ENCODE measurements at places on chromosomes 5 and 9.

- DNase-seq, result no peak
Observed at GRCh38 chr5:155056644-155057269, 43.2 kb downstream of the KIF4B start.

GRCh38 chr5:91135475-91136248 is 247.5 kb downstream of the ARRDC3 start:
- DNase-seq, result no peak

GRCh38 chr5:86074297-86074696 is 543.4 kb upstream of the COX7C start:
- no peak for DNase-seq

- DNase-seq, result no peak
Observed at GRCh38 chr9:35869621-35870216, 482 bp downstream of the OR13J1 start.

GRCh38 chr5:141864371-141865370 is 13.5 kb downstream of the PCDH1 start:
- no peak for DNase-seq

- no peak for DNase-seq
Observed at GRCh38 chr5:39119404-39120051, 45.3 kb upstream of the RICTOR start.

DNA sequence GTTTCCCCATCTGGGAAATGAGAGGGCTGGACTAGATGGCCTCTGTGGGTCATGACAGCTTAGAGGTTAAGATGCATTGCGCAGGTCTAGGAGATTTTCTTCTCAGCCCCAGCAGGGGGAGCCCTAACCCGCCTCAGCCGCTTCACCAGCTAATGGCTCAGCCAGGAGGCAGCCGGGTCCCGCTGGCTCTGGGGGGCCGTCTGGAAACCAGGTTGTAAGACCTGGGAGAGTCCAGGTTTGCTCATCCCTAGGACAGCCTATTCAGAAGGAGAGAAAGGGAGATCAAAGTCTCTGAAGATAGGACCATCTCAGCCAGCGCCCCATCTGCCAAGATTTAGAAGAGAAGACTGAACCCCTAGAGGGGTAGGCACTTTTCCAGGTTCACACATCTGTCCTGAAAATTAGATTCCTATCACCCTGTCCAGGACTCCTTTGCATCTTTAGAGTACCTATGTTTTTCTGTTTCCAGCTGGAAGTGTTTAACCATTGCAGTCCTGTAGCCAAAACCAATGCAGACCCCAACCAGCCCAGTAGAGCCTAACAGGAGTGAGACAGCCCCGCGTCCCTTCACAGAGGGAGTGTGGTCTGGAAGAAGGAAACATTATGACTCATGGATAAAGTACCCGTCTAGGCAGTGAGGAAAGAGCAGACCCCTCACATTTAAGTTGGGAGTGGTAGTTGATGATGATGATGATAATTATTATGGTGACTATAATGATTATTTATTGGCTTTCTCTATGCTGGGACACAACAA is 27.5 kb downstream of the SPARC start:
- peak; percentile 49 for DNase-seq

DNA sequence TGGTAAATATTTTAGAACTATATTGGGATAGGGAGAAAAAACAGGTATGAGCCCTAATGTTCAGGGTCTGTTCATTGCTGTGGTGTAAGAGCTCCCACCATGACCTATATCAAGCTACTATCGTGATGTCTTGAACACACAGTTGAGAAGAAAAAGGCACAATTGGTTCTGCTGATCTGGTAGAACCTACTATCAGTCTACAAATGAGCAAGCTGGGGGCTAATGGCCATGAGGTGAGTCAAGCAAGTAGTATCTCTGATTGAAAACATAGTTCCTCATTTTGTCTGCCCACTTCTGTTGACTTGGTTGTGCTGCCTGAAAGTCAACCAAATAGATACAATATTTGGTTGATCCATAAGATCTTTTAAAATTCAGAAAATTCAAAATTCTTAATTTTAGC is 1026.3 kb downstream of the CDH12 start:
- DNase-seq, result no peak

DNA sequence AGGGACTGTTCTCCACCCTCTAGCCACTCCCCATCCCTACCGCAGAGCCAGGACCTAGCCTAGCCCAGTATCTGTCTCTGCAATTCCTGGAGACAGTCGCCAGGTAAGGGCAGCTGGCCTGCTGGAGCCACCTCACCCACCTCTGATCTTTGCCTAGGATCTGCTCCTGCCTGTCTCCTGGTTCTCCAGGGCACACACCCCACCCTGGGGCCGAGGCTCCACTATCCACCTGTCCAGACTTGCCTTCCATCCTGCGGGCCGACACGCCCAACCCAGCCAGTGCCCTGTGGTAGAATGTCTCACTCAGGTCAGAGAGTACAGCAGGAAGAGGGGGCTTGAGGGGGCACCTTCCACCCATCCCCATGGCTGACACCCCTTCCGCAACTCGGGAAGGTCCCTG is 15.7 kb upstream of the AQP7 start:
- no peak for DNase-seq

GRCh38 chr9:126347911-126348760 is 21.5 kb downstream of the MVB12B start:
- no peak for DNase-seq

DNA sequence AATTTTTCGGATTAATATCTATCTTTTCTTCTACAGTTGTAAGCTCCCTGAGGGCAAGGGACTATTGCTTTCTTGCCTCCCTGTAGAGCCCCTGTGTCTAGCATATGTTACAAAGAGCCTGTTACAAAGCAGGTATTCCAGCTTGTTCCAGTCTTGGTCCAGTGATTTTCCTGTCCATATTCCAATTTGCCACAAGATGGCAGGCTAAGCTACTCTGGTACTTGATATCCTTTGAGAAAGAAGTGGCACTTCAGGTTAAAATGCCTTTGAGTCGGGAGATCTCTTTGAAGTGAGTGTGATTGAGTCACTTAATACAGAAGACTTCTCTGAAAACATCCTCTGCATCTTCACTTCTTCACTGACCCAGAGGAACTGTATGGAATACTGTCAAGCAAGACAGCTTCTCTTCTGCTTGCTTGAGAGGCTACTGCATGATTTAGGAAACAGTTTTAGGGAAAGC is 24.5 kb downstream of the CAVIN4 start:
- peak; percentile 65 for DNase-seq

- DNase-seq, result no peak
Observed at GRCh38 chr9:129854588-129855110, 19.4 kb downstream of the USP20 start.

DNA sequence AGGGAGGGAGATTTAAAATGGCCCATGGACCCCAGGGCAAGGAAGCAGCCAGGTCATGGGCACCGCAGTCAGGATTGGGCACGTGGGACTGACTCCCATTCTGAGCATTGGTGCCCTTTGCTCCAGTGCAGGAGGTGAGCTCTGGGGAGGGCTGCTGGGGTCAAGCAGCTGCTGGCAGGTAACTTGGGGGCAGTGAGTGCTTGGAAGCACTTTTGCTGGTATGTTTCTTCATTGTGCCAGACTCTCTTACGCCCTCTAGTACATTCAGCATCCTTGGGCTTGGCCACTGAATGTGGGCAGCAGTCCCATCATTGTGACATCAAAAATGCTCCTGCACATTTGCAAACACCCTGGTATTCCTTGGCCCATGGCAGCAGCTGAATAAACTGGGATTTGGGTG is 32.7 kb downstream of the PRRC2B start:
- DNase-seq, result no peak

- DNase-seq, result no peak
Observed at GRCh38 chr5:131167615-131168014, 2.6 kb upstream of the HINT1 start.

DNA sequence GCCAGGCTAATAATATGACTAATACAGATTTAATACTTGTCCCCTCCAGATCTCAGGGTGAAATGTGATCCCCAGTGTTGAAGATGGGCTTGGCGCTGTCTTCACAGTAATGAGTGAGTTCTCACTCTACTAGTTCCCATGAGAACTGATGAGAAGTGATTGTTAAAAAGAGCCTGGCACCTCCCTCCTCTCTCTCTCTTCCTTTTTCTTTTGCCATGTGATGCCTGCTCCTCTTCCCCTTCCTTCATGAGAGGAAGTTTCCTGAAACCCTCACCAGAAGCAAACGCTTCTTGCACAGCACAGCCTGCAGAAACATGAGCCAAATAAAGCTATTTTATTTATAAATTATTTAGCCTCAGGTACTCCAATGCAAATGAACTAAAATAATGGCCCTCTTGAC is 55.2 kb downstream of the GLDC start:
- no peak for DNase-seq

DNA sequence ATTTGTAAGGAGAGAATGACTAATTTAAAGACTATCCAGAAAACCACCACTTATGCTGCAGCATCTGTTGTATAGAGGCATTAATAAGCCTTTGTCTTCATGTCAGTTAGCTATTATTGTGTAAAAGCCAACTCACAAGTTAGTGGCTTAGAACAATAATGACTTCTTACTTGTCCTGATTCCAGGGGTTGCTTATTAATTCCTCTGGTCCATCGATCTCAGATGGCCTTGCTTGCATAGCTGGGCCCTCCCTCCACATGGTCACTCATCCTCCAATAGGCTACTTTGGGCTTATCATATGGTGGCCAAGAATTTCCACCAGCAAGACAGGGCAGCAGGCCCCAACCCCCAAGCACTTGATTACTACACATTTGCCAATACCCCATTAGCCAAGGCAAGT is 44.5 kb upstream of the STK32A start:
- no peak for DNase-seq

DNA sequence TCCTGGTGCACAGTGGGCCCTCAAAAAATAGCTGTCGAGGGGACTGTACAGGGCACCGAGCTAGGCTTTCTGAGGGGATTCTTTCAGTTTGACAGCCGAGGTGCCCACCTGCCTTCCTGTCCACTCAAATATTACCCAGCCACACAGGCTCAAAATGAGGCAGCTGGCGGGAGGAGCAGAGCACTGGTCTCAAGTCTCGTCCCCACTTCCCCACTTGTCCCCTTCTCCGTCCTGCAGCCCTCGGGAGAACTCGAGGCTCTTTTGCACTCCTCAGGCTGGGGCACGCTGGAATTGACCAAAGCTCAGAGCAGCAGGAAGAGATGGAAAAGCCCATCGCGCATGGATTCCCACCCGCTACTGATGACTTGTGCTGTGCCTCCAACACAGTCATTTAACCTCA is 185.2 kb downstream of the HSPA4 start:
- DNase-seq, result no peak
